ENCODE measurements at places on chromosomes 1 and 21. TPM values are rescaled to one million over a fixed set of nuclear protein-coding genes. Genes with fewer than 3 reads are reported as not detected.
A peak's percentile ranks its signal among the peaks of the same experiment; 100 is the strongest.

ACTN2 gene
- polyA plus RNA-seq: not detected

CTH gene
- 1.8 TPM for polyA plus RNA-seq

LEFTY2 gene
- polyA plus RNA-seq: not detected

PLPPR4 gene
- not detected for polyA plus RNA-seq

WNT9A gene
- not detected for polyA plus RNA-seq

HPCAL4 gene
- polyA plus RNA-seq: not detected

DNA sequence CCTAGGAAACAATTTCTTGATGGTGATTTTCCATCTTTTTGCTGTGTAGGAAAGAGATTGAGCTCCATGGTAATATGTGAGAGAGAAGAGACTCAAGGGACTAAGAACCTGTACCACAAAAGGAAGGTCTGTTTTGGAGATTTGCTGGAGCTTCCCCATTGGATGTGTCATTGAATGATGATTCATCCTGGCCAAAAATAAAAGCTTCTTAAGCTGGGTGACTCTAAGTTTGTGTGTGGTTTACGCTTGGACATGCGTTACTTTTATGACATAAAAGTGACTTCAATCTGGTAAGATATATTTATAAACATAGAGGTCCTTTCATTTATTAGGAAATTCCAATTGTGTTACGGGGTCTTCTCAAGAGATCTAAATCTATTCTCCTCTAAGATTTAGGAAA is 17.4 kb upstream of the IL19 start:
- H3K4me3 ChIP-seq: no peak overlapping the region
- H3K36me3 ChIP-seq: peaks cover 7% of the 10 kb centered on the region
- H3K4me1 ChIP-seq: peaks cover 6% of the 10 kb centered on the region
- peaks cover 6% of the 10 kb centered on the region for H3K27me3 ChIP-seq
- no peak overlapping the region for H3K27ac ChIP-seq

GRCh38 chr1:54027848-54028247 is 9.9 kb upstream of the LDLRAD1 start:
- H3K27ac ChIP-seq: peak overlapping the region; percentile 80
- H3K36me3 ChIP-seq: peaks cover 5% of the 10 kb centered on the region
- no peak for DNase-seq
- peaks cover 5% of the 10 kb centered on the region for H3K4me1 ChIP-seq
- H3K27me3 ChIP-seq: no peaks in the 10 kb centered on the region

GRCh38 chr1:232036181-232036933 is 409.8 kb downstream of the DISC1 start:
- no peaks in the 10 kb centered on the region for H3K27me3 ChIP-seq
- no peaks in the 10 kb centered on the region for H3K4me1 ChIP-seq
- peaks cover 7% of the 10 kb centered on the region for H3K36me3 ChIP-seq
- no peak for DNase-seq
- H3K27ac ChIP-seq: no peak overlapping the region
- H3K4me3 ChIP-seq: no peak overlapping the region

- peak; percentile 44 for DNase-seq
- peak overlapping the region; percentile 96 for H3K4me3 ChIP-seq
- peaks cover 8% of the 10 kb centered on the region for H3K36me3 ChIP-seq
- peak overlapping the region; percentile 94 for H3K27ac ChIP-seq
- H3K27me3 ChIP-seq: no peaks in the 10 kb centered on the region
- peaks cover 70% of the 10 kb centered on the region for H3K4me1 ChIP-seq
Measured at GRCh38 chr21:43916691-43917514, 51.9 kb downstream of the AGPAT3 start.

- no peaks in the 10 kb centered on the region for H3K36me3 ChIP-seq
- H3K27ac ChIP-seq: no peak overlapping the region
- no peaks in the 10 kb centered on the region for H3K27me3 ChIP-seq
- DNase-seq: no peak
- no peak overlapping the region for H3K4me3 ChIP-seq
Measured at GRCh38 chr1:79310609-79311008, 304.1 kb upstream of the ADGRL4 start.

DNA sequence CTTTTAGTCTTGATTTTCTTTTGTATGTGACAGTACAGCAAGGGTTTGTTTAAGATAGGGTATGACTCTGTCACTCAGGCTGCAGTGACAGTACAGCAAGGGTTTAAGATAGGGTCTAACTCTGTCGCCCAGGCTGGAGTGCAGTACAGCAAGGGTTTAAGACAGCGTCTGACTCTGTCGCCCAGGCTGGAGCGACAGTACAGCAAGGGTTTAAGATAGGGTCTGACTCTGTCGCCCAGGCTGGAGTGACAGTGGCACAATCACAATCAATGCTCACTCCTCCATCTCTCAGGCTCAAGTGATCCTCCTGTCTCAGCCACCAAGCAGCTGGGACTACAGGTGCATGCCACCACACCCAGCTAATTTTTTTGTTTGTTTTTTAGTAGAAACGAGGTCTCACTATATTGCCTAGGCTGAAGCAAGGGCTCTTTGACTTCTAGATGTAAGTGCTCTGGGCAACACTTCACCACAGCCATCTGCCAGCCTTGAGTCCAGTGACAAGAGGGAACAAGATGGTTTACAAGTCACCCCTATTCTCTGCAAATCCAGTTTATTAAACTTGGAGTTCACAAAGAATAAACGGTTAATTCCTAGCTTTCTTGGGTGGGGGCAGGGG is 965 bp upstream of the SH2D5 start:
- peak overlapping the region; percentile 89 for H3K4me3 ChIP-seq
- H3K27me3 ChIP-seq: peaks cover 14% of the 10 kb centered on the region
- no peak for DNase-seq
- peak overlapping the region; percentile 87 for H3K27ac ChIP-seq
- H3K36me3 ChIP-seq: peaks cover 7% of the 10 kb centered on the region

DNA sequence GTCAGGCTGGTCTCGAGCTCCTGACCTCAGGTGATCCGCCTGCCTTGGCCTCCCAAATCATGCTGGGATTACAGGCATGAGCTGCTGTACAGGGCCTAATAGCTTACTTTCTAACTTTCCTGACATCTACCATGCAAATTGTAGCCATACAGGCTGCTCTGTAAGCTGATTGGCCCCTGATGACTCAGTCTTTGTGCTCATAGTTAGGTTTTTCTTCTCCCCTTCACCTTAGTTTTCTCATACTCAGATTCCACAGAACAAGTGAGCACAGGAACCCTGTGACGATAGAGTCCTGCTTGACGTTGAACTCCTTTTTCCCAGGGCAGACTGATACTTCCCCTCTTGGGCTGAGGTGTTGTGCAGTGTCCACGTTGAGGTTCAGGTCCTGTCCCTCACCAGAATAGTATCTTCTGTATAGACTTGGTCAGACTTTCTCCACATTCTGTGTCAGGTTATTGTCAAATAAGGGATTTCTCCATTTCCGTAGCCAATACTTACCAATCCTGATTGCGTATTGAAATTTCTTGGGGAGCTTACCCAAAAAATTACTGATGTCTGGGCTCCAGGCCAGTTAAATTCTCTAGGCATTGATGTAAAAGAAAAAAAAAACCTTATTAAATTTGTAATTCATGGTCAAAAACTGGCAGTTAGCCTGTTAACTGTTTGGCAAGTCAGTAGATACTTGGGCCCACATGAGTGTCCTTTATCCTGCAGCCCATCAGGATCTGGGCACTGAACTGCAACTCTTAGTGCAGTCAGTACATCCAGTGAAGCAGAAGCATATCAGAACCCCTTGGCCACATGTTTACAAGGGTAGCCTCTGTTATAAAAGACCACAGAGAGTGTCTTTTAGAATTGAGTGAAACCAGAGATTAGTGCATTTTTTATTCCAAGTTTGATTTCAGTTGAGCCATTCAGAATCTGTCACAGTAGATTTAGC is 118.2 kb downstream of the DYRK1A start:
- H3K27ac ChIP-seq: peak overlapping the region; percentile 54
- no peak for DNase-seq
- peaks cover 21% of the 10 kb centered on the region for H3K36me3 ChIP-seq
- H3K4me1 ChIP-seq: no peaks in the 10 kb centered on the region
- no peak overlapping the region for H3K4me3 ChIP-seq
- no peaks in the 10 kb centered on the region for H3K27me3 ChIP-seq

DNA sequence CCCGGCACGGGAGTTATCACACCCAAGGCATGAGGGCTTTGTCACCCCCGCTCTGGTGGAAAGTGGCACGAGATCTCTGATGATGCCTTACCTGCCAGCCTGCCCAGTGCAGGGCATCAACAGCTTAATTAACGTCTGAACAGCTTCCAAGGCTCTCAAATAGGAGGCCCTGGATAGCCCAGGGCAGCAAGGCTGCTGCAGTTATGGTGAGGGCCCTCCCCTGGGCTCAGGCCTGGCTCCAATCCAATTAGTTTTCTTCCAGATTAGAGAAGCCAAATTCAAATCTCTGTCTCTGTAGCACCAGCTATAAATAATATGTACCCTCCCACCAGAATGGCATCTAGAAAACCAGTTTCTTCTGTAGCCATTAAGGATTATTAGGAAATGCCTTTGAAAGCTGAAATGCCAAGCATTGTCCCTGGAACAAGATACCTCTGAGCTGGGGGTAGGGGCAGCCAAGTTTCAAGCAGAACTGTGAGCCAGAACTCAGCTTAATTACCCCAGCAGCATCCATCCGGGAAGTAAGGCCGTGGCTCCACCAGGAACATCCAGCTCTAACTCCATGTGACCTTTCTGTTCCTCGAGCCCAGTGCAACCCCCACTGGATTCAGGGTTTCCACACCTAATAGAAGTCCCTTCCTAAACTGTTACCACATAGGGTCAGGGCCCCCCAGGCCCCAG is 12.5 kb downstream of the QSOX1 start:
- H3K4me1 ChIP-seq: peaks cover 5% of the 10 kb centered on the region
- DNase-seq: no peak
- H3K27me3 ChIP-seq: no peaks in the 10 kb centered on the region
- H3K4me3 ChIP-seq: no peak overlapping the region
- H3K36me3 ChIP-seq: peaks cover 7% of the 10 kb centered on the region

DNA sequence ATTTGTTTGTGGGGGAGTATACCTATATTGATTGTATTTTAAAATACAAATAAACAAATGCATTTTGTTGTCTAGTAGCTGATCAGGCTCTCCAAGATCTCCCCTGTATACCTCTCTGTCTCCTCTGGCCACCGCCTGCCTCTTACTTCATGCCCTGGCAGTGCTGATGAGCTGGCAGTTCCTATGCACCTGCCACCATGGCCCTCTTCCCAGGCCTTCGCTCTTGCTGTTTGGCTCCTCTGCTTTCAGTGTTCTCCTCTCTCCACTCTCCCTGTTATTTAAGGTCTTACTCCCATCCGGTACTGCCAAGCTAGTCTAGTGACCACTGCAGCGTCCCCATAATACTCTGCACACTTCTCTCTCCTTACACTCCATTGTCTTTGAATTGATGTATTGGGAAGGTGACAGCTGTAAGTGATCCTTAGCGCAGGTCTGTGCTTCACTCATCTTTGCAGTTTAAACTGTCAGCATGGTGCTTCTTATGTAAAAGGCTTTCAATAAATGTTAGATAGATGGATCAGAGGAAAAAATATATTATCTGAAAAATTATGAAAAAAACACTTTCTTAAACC is 88.1 kb upstream of the ATP1A1 start:
- no peaks in the 10 kb centered on the region for H3K4me1 ChIP-seq
- no peak overlapping the region for H3K27ac ChIP-seq
- H3K4me3 ChIP-seq: no peak overlapping the region
- peaks cover 29% of the 10 kb centered on the region for H3K27me3 ChIP-seq
- DNase-seq: no peak

DNA sequence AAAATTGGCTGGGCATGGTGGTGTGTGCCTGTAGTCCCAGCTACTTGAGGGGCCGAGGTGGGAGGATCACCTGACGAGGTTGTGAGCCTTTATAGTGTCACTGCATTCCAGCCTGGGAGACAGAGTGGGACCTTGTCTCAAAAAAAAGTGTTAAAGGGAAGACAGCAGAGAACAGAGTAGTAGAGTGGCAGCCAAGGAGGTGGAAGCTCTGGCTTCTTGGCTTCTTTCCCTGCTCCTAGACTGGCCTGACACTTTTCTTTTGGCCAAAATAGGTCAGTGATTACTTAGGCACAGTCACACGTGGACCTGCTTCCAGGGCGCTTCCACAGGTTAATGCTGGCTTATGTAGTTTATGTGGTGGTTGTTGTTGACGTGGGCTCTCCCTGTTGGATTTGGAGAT is 3.2 kb downstream of the DIP2A start:
- no peaks in the 10 kb centered on the region for H3K36me3 ChIP-seq
- no peak overlapping the region for H3K27ac ChIP-seq
- DNase-seq: no peak
- H3K4me1 ChIP-seq: peaks cover 28% of the 10 kb centered on the region
- H3K4me3 ChIP-seq: no peak overlapping the region
- no peaks in the 10 kb centered on the region for H3K27me3 ChIP-seq

DNA sequence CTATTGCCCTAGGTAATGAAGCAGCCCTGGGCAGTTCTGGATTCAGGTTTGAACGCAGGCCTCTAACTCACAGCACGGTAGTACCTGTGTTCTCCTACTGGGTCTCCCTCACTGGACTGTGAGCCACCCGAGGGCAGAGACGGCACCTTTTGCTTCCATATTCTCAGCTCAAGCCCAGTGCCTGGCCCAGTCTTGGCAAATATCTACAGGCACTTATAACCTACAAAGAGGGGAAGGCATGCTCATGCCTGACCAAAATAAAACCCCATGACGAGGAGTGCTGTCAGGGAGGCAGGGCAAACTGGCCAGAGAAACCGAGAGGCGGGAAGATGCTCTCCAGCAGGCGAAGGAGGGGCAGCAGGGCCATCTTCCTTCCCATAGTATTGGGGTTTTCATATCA is 91.1 kb downstream of the DDX20 start:
- H3K27me3 ChIP-seq: peaks cover 59% of the 10 kb centered on the region
- H3K27ac ChIP-seq: no peak overlapping the region
- no peaks in the 10 kb centered on the region for H3K4me1 ChIP-seq
- DNase-seq: no peak
- no peak overlapping the region for H3K4me3 ChIP-seq

- H3K36me3 ChIP-seq: no peaks in the 10 kb centered on the region
- H3K27me3 ChIP-seq: peaks cover 52% of the 10 kb centered on the region
- H3K4me1 ChIP-seq: no peaks in the 10 kb centered on the region
- no peak overlapping the region for H3K4me3 ChIP-seq
- DNase-seq: no peak
- H3K27ac ChIP-seq: no peak overlapping the region
Measured at GRCh38 chr1:168390271-168390670, 109.6 kb downstream of the TBX19 start.
